ENCODE measurements at places on chromosomes 16 and 17.

DNA sequence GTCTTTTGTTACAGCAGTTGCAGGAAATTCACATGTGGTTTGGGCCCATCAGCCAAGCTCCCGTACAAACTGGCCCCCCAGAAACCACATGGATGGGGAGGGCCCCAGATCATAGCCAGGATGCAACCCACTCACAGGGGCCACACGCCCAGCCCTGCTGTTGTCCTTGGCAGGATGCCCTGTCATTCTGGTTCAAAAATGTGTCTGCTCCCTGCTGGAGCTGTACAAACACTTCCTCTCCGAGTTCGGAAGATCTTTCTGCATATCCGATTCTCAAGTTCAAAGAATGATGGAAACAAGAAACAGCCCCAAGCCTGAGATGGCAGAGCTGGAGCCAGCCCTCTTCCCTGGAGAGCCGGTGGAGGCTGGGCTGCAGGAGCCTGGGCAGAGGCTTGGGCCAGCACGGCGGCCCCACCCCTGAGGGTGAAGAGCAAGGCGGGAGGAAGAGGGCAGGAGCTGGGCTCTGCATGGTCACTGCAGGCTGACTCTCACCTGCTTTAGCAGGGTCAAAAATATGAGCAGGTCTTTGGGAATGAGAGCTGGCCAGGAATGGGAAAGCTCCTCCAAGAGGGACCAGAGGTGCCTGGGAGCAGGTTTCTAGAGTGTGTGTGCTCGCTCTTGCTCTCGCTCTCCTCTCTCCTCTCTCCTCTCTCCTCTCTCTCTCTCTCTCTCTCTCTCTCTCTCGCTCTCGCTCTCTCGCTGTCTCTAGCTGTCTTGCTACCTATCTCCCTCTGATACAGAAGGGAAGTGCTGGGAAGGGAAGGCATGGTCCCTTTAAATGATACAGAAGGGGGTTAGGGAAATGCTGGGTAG is 34.7 kb upstream of the ENPP7 start:
- DNase-seq: no peak

DNA sequence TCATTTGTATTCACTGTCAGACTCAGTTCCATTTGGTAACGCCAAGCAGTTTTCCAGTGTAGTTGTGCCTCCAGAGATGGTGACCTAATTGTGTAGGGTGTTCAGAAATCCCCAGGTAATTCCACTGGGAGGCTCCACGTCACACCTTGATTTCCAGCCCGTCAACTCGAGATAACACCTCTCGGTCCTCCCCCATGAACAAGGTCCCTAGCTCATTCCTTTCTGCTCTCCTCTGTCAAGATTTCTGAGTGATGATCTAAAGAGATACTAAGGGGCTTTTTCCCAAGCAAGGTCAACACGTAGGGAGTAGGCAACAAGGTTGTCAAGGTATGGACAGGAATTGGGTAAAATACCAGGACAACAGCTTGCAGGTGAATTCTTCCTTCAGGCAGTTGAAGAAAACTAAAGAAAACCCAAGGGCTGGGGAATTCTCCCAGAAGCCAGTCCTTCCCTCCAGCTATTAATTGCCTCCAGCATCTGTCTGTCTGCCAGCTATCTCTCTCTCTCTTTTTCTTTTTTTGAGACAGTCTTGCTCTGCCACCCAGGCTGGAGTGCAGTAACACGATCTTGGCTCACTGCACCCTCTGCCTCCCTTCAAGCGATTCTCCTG is 31.4 kb downstream of the GPRC5B start:
- DNase-seq: no peak

GRCh38 chr17:83075270-83075880 is 4.0 kb upstream of the METRNL start:
- no peak for DNase-seq

DNA sequence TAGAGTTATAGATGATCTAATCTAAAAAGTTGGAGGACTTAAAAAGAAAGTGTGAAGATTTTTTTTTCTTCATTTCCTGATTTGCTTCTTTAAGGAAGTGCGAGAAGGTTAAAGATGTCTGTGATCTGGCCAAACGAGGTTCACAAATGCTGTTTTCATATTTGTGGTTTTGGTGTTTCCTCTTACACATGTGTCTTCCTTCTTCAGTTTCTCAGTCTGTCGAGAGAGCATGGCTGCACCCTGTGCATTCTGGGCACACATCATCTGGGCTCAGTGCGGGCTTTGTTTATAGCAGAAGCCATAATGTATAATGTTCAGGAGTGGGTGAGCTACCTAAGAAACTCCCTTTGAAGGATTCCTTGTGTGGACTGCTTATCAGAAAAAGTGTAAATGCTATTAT is 260.4 kb upstream of the TBX2 start:
- DNase-seq: peak; percentile 4

DNA sequence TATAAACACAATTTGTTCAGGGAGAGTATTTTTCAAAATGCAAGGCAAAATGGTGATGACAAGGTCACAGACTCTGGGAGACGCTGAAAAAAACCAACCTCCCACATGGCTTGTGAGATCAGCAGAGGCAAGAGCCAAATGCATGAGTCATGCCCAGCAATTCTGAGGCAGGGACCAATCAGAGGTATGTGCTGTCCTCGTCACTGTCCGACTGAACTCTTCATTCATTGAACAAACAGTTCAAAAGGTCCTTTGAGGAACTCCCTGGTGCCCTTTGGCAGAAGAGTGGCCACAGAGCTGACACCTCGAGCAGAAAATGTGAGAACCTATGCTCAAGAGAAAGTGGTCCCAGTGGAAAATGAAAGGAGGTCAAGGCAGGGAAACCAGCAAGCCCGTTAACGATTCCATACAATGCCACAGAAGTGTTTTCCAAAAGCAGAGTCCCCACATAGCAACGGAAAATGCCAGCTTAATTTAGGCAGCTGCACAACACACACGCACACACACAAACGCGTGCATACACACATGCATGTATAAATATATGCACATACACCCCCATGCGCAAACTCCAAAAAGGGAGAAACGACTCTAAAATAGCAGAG is 50.9 kb downstream of the CDH11 start:
- no peak for DNase-seq

GRCh38 chr16:8959921-8960787 is 3.6 kb downstream of the USP7 start:
- DNase-seq: no peak

GRCh38 chr17:74085434-74085833 is 118.0 kb upstream of the RPL38 start:
- DNase-seq: no peak

GRCh38 chr16:57167953-57168352 is 17.9 kb downstream of the PSME3IP1 start:
- peak; percentile 74 for DNase-seq

- no peak for DNase-seq
These were observed 12.0 kb downstream of the DGKE start for GRCh38 chr17:56845934-56846333.

- DNase-seq: no peak
These were observed 16.8 kb upstream of the COL1A1 start for GRCh38 chr17:50218071-50218759.

DNA sequence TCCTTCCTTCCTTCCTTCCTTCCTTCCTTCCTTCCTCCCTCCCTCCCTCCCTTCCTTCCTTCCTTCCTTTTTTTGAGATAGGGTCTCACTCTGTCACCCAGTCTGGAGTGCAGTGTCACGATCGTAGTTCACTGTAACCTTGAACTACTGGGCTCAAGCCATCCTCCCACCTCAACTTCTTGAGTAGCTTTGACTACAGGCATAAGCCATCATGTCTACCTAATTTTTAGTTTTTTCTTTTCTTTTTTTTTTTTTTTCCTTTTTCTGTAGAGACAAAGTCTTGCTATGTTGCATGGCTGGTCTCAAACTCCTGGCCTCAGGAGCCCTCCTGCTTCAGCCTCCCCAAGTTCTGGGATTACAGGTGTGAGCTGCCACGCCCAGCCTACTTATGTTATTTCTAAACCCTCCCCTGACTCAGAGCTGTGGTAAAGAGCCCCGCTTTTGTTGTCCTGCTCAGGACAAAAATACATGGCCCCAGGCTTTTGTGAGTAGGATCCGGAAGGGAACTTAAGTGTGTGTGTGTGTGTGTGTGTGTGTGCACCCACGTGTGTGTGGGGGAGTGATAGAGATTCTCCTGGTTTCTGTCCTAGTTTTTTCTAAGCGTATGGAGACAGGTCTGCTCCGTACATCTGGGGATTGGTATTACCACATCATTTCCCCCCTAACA is 67.1 kb downstream of the PRKCB start:
- DNase-seq: no peak

GRCh38 chr16:87543436-87544191 is 50.8 kb upstream of the ZCCHC14 start:
- peak; percentile 27 for DNase-seq

DNA sequence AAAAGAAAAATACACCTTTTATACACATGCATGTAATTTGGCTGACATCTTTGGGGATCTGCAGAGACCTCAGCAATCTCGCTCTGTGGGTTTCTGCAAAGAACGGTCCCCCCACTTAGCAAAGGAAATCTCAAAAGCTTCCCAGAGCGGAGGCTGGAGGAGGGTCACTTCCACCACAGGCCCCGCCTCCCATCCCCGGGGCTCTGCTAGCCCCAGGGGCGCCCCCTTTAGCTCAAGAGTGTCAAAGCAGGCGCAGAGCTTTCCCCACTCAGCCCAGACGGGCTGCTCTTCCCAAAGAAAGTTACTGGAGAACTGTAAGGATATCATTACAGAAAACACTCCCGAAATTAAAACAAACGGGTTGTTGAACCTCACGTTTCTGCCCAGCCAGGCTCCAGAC is 11.4 kb downstream of the SLC13A5 start:
- no peak for DNase-seq

DNA sequence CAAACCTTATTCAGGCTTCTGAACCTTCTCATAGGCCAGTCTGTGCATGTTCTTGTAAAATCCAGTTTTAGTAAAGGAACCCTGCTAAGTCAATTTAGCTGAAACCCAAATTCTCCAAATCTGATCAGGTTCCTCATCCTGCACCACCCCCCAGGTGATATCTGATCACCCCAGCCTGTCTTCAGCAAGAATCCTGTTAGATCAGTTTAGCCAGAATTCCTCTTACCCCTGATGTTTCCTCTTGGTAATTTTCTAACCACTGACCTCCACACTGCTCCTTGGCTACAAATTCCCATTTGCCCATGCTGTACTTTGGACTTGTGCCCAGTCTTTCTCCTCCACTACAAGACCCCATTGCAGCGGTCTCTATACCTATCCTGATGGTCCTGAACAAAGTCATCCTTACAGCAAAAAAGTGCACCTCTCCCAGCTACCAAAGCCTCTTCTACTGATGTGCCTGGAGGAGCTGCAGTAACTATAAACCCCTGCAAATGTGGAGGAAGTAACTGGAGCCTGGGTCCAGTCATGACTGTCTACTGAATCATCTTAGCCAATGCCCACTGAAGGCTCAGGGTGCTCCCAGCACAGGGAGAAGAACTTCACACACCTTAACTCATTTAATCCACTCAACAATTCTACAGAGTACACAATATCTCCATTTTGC is 23.8 kb downstream of the TEX14 start:
- DNase-seq: no peak

DNA sequence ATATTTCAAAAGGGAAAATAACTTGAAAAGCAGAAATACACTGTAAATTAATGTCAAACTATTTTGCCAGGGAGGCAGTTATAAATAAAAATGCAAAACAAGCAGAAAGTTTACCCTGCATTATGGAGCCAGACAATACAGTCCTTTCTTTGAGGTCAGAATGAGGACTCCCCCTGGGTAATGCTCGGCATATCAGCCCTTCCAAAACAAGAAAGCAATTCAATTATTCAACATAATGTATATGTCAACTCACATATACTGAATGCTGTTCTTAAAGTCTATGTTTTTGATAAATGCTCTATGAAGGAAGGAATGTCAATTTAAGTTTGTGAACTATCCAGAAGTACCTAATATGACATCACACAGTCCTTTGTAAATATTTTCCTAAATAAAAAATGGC is 72.4 kb downstream of the TTC19 start:
- DNase-seq: no peak

Measured in CD4-positive, CD25-positive, alpha-beta regulatory T cell (primary cell).